ENCODE measurements at places on chromosomes 11 and 22. TPM values are rescaled to one million over a fixed set of nuclear protein-coding genes. Genes with fewer than 3 reads are reported as not detected.

Gene C11orf65
- 1.6 TPM for total RNA-seq

Gene IGF2
- 24.9 TPM for total RNA-seq

Gene ADAMTS8
- total RNA-seq = not detected

Gene SMIM35
- not detected for total RNA-seq

Gene RFPL3
- not detected for total RNA-seq

Gene XPNPEP3
- 12.4 TPM for total RNA-seq

Gene GPR83
- total RNA-seq = not detected

Gene OR2D2
- not detected for total RNA-seq

Gene NRIP3
- 16.9 TPM for total RNA-seq

Gene HSPB2
- 1.0 TPM for total RNA-seq

Gene MYBPC3
- not detected for total RNA-seq

Gene SGSM1
- under 0.01 TPM for total RNA-seq

Gene PTPRJ
- total RNA-seq = 69.2 TPM

Gene MMP8
- total RNA-seq = not detected

Data from mesangial cell (primary cell).